ENCODE measurements at places on chromosomes 16 and 17. TPM values are rescaled to one million over a fixed set of nuclear protein-coding genes. Genes with fewer than 3 reads are reported as not detected.

- peak; percentile 12 for DNase-seq
Measured at GRCh38 chr16:54194334-54194743, 92.2 kb downstream of the IRX3 start.

DNA sequence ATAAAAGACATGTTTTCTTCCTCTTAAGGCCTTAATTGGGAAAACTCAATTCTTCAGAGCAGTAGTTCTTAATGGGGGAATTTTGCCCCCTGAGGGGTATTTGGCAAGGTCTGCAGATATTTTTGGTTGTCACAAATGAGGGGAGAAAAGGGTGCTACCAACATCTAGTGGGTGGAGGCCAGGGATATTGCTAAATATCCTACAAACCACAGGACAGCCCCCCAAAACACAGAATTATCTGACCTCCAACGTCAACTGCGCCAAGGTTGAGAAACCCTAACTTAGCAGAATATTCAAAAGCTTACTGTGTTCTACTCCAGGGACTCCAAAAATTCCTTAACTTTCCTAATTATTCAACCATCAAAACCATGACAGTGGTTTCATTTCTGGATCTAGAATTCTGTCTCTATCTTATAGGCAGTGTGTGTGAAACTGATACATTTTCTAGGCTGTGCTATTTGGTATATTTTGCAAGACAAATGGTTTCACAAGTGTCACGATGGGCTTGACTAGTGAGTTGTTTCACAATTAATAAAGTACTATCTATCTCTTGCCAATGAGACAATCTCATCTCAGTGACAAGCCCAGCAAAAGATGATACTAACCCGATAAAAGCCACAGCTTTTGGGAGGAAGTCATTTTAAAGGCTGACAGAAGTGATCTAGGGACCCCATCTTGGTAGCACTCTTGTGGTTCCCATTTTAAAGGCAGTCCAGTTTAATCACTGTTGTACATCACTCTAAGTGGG lies 14.7 kb downstream of the TXNDC11 start:
- no peak for DNase-seq

- no peak for DNase-seq
Measured at GRCh38 chr17:70011750-70012149, 63.3 kb upstream of the KCNJ16 start.

DNA sequence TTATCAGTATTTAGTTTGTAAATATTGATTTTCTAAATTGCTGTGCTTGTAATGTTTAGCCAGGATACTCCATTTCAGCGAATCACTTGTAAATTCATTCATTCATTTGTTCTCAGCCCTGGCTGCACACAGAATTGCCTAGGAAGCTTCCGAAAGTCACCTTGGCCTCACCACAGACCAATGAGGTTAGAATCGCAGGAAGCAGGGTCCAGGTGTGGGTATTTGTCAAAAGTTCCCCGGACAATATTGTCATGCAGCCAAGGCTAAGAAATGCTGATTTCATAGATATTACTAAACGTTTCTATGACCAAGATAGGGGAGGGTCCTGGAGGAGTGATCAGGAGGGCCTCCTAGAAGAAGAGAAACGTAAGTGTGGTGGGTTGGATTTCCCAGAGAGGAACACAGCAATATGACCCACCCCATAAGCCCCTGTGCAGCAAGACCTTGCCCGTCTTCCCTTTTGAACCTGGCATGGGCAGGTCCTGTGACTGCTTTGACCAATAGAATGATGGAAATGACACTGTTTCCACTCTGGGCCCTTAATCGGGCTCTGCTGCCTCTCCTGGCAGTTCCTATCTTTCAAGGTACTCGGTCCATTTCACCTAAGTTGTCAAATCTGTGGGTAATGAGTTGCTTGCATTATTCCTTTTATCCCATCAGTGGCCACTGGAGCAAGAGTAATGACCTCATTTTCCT lies 238.7 kb downstream of the FOXL1 start:
- no peak for DNase-seq

DNA sequence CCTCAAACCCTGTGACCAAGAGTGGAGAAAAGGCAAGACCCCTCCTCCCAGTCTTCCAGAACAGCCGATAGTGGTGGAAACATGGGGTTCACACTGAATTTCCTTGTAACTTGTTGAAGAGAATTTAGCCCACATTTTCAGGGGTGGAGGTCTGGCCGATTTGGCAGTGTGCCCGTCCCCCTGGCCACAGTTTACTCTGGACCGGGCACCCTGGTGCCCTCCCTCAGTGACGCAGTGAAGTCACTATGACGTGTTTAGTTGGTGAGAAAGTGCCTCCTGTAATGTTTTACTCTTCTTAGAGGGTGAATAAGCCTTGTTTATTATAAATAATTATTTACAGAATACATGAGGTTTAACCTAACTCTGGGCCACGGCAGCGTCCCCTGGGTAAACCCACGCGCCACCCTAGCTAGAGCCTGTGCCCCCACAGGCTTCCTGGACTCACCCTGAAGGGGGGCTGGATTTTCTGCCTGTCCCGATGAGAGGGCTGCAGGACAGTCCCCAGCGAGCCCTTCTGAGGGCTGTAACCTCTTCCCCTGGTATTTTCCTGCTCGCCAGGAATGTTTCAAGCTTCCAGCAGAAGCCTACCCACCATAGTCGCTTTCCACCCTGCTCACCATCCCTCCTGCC lies 316.9 kb downstream of the SEC14L1 start:
- DNase-seq: no peak

- DNase-seq: no peak
Measured at GRCh38 chr16:52463904-52464303, 83.0 kb downstream of the TOX3 start.

- no peak for DNase-seq
Measured at GRCh38 chr17:64219571-64219970, 43.5 kb downstream of the TEX2 start.

- DNase-seq: no peak
Measured at GRCh38 chr17:49846938-49847712, 744 bp downstream of the TAC4 start.

- DNase-seq: no peak
Measured at GRCh38 chr17:67074781-67075180, 30.4 kb downstream of the CACNG1 start.

GRCh38 chr17:5837055-5837491 lies 233.1 kb upstream of the WSCD1 start:
- DNase-seq: no peak

- no peak for DNase-seq
Measured at GRCh38 chr17:2042933-2043332, 1.1 kb downstream of the OVCA2 start.

DNA sequence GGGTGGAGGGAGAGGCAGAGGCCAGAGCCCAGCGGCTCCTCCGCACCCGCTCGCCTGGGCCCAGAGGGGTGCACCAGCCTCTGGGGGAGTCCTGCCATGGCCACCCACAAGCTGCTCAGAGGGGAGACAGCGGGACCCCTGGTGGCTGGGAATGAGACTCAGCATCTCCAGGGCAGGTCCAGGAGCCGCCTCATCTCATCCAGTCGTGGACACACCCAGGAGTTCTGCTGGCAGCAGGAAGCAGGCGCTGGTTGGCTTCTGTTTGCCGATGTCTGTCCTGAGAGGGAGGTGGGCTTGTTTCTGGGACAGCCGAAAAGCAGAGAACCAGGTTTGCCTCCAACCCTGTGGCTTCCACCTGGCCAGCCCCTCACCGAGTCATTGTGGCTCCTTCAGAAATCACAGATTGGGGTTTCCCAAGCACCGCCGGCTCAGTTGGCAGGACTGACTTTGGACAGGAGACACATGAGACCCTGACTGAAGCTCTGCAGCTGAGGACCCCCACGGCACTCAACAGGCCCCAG lies 49.6 kb upstream of the ENPP7 start:
- DNase-seq: no peak

DNA sequence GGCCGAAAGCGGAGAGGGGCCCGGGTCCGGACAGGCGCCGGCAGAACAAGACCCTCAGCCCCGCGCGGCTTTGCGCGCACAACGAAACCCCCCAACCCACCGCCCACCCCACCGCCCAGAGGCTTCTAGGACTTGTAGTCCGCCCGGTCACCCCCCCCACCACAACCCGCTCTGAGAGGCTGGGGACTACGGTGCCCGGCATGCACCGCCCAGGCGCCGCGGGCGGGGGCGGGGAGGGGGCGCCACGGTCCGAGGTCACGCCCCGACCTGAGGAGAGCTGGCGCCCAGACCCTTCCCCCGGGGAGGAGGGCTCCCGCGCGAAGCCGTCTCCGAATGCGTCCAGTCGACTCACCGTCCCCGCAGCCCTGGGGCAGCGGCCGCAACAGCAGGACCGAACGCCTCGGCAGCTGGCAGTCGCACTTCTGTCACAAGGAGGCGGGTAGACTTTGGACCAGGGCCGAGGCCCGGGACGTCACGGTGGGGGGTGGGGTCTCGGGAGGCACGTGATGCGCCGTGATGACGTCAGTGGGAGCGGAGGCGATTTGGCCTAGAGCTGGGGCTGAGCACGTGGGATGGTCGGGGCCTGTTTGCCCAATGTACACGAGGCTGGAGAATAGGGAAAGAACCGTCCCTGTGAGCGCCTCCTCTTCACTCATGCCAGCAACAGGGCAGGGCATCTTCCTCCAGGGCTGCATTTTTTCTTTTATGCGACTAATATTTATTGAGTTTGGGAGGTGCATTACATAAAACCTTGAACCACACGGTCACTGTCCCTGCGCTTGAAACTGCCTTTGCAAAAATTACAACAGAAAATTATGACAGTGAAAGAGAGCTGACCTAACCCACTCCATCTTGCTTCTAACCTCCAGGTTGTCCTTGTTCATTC lies at the start of gene CDIP1:
Gene CDIP1, minus strand, starts transcription at position 424 of the 886 bp plus-strand sequence. CDS start 24,643 bp downstream, outside the sequence.
- DNase-seq: peak; percentile 97

DNA sequence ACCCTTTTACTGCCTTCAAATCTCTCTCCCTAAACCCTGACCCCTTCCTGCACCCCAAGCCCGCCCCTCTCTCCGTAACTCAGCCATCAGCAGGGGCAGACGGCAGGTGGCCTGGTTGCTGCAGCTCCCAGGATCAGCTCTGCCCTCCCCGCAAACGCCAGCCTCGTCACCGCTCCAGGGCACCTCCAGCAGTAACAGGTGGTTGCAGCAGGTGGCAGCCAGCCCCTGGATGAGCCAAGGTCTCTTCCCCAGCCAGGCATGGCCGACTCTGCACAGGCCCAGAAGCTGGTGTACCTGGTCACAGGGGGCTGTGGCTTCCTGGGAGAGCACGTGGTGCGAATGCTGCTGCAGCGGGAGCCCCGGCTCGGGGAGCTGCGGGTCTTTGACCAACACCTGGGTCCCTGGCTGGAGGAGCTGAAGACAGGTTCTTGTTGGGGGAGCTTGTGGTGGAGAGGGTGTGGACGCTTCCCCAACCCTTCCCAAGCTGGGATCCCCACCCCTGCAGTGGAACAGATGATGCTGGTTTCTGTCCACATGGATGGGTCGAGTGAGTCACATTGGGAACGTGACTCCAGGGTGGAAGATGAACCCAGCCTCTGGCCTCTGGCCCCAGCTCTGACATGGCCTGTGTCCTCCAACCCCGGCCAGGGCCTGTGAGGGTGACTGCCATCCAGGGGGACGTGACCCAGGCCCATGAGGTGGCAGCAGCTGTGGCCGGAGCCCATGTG lies 558 bp downstream of the HSD3B7 start:
- peak; percentile 66 for DNase-seq

GRCh38 chr17:12634789-12635414 lies 30.8 kb upstream of the MYOCD start:
- DNase-seq: no peak

GRCh38 chr17:43987131-43988021 lies 17.0 kb upstream of the NAGS start:
- no peak for DNase-seq

GRCh38 chr16:73095142-73095820 lies 47.4 kb upstream of the ZFHX3 start:
- no peak for DNase-seq

DNA sequence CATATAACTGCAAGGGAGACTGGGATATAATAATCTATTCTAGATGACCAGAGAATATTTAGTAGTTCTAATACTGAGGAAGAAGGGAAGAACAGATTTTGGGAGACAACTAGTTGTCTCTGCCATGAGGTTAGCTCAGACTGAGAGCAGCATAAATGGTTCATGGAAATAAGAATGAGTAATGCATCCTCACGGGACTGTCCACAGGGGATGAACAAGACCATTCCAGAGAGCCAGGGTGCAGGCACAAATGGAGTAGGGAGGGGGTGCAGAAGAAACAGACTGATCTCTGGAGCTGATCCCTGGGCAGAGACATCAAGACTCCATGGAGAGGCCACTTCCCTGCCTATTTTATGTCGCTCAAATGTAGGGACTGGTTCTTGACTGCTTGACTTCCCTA lies 30.4 kb downstream of the NLRC5 start:
- no peak for DNase-seq

Gene CLEC10A
- total RNA-seq: 8.3 TPM

Gene PRSS27
- 0.52 TPM for total RNA-seq

Gene TIGD7
- 9.9 TPM for total RNA-seq

Gene KRTAP4-5
- not detected for total RNA-seq

Gene KRTAP4-1
- not detected for total RNA-seq

Gene MFAP4
- 303 TPM for total RNA-seq

Gene SLC5A11
- total RNA-seq: 2.5 TPM

Gene SMIM5
- 15.5 TPM for total RNA-seq

Gene KRT20
- 0.32 TPM for total RNA-seq

Gene OR1A1
- not detected for total RNA-seq

Gene UBB
- 2,437 TPM for total RNA-seq

Gene CPHXL2
- total RNA-seq: not detected

Gene CALB2
- total RNA-seq: 0.81 TPM
